ENCODE measurements at places on chromosomes 2 and 18.
A peak's percentile ranks its signal among the peaks of the same experiment; 100 is the strongest.

DNA sequence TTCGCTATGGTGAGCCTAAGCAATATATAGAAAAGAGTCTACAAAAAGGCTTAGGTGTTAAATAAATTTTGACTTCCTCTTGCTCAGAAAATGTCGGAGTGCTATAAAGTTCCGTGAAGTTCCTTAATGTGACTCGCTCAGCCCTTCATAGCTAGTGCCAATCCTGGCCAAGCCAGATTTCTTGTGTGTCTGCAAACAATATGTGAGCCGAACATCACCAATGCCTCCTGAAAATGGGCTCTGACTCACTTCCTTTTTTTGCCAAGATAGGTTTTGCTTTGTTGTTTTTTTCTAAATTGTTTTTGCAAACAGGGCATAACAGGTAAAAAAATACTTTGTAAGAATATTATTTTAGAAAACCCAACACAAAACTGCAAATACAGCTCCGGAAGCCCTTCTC is 26.1 kb downstream of the CDC42EP3 start:
- no peak for DNase-seq

DNA sequence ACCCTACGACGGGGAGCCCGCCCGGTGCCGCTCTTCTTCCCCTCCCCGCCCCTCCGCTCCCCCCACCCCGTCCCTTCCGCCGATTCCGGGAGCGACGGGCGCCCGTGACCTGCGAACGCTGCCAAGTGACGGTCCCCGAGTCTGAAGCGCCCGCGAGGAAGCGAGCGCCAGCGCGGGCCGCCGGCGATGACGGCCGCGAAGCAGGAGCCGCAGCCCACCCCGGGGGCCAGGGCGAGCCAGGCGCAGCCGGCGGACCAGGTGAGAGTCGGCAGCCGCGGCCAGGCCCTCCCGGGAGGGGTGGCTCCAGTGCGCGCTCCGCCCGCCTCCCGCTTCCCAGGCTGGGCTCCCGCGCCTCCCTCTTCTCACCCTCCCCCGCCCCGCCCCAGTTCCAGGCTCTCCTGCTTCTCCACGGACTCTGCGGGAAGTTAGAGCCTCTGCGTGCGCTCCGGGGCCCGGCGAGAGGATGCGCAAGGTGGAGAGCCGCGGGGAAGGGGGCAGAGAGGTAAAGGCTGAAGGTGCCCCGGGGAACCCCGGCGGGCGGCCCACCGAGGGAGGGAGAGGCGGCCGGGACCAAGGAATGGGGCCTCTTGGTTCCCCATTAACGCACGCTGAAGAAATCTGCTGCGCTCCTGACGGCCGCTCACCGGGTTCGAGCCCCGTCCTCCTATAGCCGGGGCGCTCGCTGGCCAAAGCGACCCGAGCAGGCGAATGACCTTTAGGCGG is 719.5 kb downstream of the DPP10 start:
- DNase-seq: no peak

- no peak for DNase-seq
These were observed 49.4 kb downstream of the PELI1 start for GRCh38 chr2:64094663-64095382.

GRCh38 chr2:118992740-118993391 is 50.9 kb downstream of the MARCO start:
- no peak for DNase-seq

DNA sequence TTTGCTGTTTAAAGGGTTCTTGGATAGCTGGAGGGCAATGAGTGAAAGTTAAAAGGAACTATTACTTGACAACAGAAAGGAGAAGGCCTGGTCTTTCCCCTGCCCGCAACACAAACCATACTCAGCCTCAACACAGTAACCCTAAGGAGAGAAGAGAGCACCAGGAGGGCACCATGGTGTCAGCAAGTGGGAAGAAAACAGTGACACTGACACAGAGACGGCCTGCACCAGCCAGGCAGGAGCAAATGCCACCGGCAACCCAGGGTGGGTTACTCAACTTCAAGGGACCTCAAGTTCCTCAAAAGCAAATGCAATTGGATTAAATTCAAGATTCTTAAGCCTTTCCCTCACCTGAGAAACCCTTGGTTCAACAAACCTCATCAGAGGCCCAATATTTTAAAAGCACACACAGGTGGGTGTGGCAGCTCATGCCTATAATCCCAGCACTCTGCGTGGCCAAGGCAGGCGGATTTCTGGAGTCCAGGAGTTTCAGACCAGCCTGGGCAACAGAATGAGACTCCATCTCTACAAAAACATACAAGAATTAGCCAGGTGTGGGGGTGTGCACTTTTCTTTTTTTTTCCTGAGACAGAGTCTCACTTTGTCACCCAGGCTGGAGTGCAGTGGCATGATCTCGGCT is 52.3 kb downstream of the TFCP2L1 start:
- no peak for DNase-seq

DNA sequence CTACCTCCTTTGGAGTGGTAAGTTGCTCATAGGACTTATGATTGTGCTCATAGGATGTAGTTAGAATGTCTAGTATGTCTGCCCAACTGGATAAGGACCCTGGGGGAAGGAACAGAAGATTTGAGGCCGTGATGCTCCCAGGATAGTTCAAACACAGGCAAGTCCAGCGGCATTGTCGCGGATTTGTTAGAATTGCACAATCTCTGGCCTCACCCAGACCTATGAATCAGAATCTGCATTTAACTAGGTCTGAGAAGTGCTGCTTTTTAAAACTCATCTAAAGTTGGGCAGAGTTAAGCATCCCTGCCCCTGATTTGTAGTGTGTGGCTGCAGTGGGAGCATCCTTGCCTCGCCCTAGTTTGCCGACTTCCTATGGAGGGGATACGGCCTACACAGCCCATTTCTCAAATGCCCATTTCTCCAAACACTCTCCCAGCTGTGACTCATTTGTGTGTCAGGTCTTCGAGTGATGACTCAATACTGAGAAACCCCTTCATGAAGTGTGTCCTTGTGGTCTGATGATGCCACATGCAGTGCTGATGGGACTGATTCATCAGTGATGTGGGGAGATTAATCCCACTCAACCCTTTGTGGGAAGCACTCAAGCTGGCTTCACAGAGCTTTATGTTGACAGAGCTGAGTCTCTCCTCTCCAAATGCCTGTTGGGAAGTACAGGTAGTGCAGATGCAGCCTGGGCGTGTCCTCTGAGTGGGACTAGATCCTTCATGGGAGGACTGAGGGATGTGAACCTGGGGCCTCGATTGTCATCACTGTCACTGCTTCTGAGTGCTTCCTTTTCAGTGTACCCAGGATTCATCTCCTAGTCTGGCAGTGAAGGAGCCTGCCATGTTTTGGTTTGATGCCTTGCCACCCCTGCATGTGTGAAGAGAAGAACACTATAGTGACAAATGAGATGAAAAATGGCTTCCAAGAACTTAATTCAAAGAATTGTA is 18.7 kb downstream of the SMIM21 start:
- peak; percentile 35 for DNase-seq

DNA sequence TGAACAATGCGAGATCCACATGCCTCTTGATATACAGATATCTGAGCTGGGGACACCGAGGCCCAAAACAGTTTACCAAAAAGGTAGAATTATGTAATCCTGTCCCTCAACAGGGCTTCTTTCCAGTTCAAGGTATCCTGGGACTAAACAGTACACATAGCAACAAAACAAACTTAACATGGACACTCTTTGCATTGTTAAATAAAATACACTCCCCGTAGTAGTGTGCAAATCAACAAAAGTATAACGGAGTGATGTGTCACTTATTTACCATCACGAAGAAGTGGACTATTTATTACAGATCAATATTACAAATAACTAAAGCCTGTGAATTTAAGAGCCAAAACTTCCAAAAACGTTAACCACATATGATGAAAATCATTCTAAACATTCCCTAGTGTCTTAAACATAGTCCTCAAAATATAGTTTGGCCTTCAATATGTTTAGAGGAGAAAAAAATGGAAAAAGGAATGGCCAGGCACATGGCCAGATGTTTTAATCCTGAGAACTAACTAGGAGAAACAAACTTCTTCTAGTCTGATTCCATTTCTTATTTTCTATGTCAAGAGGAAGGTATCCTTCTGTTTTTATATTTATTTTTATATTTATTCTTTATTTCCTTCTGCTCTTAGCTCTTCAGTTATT is 377.5 kb downstream of the OSR1 start:
- no peak for DNase-seq

All from stimulated activated CD4-positive, alpha-beta T cell treated with anti-CD3 and anti-CD28 coated beads, TNF-alpha, amount 100 ng/mL, for 24 hours (primary cell).